ENCODE measurements at places on chromosomes 13 and 19. TPM values are rescaled to one million over a fixed set of nuclear protein-coding genes. Genes with fewer than 3 reads are reported as not detected.

CASP14 gene
- polyA plus RNA-seq = not detected

UBL3 gene
- 15.8 TPM for polyA plus RNA-seq

LILRB2 gene
- 1.9 TPM for polyA plus RNA-seq

SIGLEC5 gene
- not detected for polyA plus RNA-seq

ZNF558 gene
- 7.2 TPM for polyA plus RNA-seq

GRK1 gene
- 0.43 TPM for polyA plus RNA-seq

LRRC8E gene
- polyA plus RNA-seq = 0.36 TPM

MAMSTR gene
- 4.0 TPM for polyA plus RNA-seq

SIAH3 gene
- not detected for polyA plus RNA-seq

C19orf38 gene
- polyA plus RNA-seq = 0.23 TPM

SLC10A2 gene
- polyA plus RNA-seq = not detected

FPR1 gene
- 0.97 TPM for polyA plus RNA-seq

CEACAM20 gene
- not detected for polyA plus RNA-seq

WDR87 gene
- not detected for polyA plus RNA-seq

C19orf25 gene
- polyA plus RNA-seq = 23.6 TPM

KLK12 gene
- polyA plus RNA-seq = not detected

IZUMO2 gene
- not detected for polyA plus RNA-seq

UBE2L5 gene
- not detected for polyA plus RNA-seq

SERP2 gene
- polyA plus RNA-seq = 36.2 TPM

UPK1A gene
- not detected for polyA plus RNA-seq

MPHOSPH8 gene
- polyA plus RNA-seq = 33.0 TPM

DLL3 gene
- 0.07 TPM for polyA plus RNA-seq

LACC1 gene
- polyA plus RNA-seq = 6.0 TPM

POGLUT2 gene
- 3.6 TPM for polyA plus RNA-seq

CCDC194 gene
- not detected for polyA plus RNA-seq

PLK5 gene
- polyA plus RNA-seq = 0.11 TPM

SOX1 gene
- not detected for polyA plus RNA-seq

TNNT1 gene
- 34.8 TPM for polyA plus RNA-seq

NLRP5 gene
- polyA plus RNA-seq = not detected

KRTDAP gene
- 0.29 TPM for polyA plus RNA-seq

LRG1 gene
- 0.41 TPM for polyA plus RNA-seq

TMEM145 gene
- polyA plus RNA-seq = 0.41 TPM

KLHL1 gene
- not detected for polyA plus RNA-seq

RINL gene
- 7.2 TPM for polyA plus RNA-seq

AXL gene
- 12.3 TPM for polyA plus RNA-seq

BORCS8 gene
- 30.3 TPM for polyA plus RNA-seq

SIX5 gene
- polyA plus RNA-seq = 19.4 TPM

ZNF8 gene
- 3.1 TPM for polyA plus RNA-seq

RNF225 gene
- polyA plus RNA-seq = not detected

PRR22 gene
- 0.84 TPM for polyA plus RNA-seq

ZNF737 gene
- polyA plus RNA-seq = 3.6 TPM

TMEM221 gene
- polyA plus RNA-seq = 0.43 TPM

KLK4 gene
- not detected for polyA plus RNA-seq

GPALPP1 gene
- polyA plus RNA-seq = 8.2 TPM

CYP2S1 gene
- polyA plus RNA-seq = 0.14 TPM

SGCG gene
- polyA plus RNA-seq = 86.6 TPM

MBD3L3 gene
- polyA plus RNA-seq = not detected

ENOX1 gene
- polyA plus RNA-seq = 2.1 TPM

MARK4 gene
- polyA plus RNA-seq = 21.0 TPM

KCNJ14 gene
- 0.16 TPM for polyA plus RNA-seq
